CD4-positive, alpha-beta T cell treated with Interleukin-6 for 4 hours (primary cell): ENCODE measurements at places on chromosomes 16 and 17.
A peak's percentile ranks its signal among the peaks of the same experiment; 100 is the strongest.

GRCh38 chr17:290626-291025, 62.0 kb downstream of the RPH3AL start:
- DNase-seq = no peak

- no peak for DNase-seq
These were observed 2.0 kb upstream of the ABCC12 start for GRCh38 chr16:48157794-48158193.

DNA sequence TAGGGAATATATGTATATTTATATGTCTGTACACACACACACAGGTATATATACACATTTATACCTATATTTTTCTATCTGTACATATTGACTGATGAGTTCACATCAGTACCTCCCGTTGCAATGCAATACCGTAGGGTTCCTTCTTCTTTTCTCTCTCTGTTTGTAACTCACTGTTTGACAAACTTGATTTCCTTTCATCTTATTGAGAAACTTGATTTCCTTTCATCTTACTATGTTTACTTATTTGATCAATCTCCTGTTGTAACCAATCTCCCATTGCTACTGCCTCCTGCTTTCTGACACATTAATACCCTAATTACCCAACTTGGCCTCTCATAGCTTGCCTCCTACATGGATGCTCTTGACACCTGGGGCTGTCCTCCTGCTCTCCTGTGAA, 49.8 kb downstream of the NFAT5 start:
- no peak for DNase-seq

DNA sequence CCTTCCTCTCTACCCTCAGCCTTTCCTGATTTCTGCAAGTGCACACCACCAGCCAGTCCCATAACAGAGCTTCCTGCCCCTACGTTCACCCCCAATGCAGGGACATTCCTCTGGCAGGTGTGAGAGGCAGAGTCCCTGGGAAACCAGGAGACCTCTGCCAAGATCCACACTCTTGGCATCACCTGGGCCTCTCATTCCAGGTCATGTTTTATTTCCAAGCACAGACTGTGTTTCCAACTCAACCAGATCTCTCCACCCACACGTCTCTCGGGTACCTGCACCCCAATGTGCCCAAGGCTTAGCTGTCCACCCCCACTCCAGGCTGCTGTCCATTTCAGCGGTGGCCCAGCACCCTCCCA, 21.0 kb upstream of the PHB1 start:
- no peak for DNase-seq

DNA sequence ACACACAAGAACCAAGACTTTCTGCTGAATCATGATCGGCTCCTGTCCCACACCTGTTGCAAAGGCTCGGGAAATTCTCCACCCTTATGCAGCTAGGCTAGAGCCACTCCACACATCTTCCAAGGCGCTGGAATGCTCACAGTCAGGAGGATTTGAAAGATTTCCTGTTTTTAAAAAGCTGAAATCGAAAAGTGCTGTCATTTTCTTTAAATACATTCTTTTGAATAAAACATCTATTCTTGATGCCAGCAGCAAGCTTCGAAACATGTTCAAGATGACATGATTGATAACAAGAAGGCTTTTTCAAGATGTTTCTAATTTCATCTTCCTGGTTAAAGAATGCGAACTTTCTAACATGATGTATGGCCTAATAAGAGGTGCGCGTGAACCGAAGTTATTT, 219.7 kb upstream of the CDH5 start:
- no peak for DNase-seq

GRCh38 chr17:81378941-81379511, 16.2 kb upstream of the BAHCC1 start:
- no peak for DNase-seq

GRCh38 chr16:19486750-19487325, 35.1 kb downstream of the GDE1 start:
- DNase-seq = no peak

DNA sequence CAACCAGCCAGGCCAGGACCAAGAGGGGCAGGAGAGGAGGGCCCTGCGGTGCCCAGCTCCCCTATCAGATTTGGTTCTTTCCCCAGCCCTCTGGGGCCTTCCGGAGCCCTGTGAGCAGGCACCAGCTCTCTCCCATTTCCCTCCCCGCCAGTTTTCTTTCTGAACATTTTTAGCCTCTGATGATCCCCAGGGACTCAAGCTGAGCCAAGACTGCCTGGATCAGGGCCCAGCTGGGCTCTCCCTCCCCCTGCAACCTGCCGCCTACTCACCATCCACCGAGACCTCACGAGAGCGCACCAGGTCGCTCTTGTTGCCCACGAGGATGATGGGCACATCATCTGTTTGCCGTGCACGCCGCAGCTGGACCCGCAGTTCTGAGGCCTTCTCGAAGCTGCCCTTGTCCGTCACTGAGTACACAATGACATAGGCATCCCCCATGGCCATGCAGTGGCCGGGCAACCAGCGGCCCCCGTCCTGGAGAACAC, 2.0 kb downstream of the RRAD start:
- no peak for DNase-seq

DNA sequence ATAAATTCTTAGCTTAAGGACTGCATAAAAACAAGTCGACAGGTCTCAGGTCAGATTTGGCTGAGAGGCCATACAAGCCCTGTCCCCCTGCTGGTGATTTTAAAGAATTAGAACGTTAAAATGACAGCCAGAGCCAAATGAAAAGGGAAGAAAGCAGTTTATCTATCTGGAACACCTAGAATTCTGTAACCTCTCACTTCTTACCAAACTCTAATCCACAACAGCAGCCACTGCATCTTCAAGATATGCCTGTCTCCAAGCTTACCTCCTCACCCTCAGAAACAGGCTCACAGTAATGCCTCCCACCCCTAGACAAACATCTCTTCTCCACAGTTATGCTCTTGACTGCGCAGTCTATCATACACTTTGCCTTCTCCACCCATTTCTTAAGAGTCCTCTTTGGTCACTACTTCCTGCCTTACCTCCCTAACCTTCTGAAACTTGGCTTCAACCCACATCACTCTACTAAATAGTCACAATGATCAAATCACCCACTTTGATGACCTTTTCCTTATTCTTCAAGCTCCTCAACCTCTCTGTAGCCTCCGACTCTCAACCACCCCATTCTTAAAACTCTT, 14.2 kb downstream of the ANKFY1 start:
- DNase-seq = no peak

DNA sequence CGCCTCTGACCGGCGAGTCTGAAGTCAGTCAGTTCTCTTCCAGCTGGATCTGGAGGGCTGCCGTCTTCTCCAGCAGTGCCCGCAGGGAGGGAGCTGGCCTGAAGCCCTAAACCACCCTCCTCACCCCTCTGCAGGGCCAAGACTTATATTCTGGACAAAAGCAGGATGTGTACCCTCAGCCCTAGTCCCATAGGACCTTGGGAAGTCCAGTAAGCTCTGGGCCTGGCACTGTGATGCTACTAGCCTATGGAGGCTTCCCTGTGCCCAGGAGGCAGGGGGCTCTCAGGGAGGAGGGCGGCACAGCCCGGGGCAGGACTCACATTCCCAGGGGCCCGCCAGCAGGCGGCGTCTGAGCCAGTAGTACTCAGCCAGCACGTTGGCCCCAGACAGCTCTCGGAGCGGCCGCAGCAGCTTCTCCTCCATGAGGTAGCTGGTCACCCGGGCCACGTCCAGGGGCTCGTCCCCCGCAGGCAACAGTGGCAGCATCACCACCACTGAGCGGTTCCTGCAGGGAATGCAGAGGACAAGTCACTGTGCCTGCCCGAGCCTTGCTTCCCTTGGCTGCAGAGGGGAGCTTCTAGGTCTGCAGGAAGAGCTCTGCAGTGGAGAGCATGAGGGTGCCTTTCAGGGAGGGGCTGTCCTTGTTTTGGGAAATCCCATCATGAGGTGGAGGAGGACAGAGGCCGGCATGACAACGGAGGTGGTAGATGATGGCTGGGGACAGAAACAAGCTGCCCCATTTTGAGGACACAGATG, 41.7 kb downstream of the RMI2 start:
- DNase-seq = peak; percentile 9

DNA sequence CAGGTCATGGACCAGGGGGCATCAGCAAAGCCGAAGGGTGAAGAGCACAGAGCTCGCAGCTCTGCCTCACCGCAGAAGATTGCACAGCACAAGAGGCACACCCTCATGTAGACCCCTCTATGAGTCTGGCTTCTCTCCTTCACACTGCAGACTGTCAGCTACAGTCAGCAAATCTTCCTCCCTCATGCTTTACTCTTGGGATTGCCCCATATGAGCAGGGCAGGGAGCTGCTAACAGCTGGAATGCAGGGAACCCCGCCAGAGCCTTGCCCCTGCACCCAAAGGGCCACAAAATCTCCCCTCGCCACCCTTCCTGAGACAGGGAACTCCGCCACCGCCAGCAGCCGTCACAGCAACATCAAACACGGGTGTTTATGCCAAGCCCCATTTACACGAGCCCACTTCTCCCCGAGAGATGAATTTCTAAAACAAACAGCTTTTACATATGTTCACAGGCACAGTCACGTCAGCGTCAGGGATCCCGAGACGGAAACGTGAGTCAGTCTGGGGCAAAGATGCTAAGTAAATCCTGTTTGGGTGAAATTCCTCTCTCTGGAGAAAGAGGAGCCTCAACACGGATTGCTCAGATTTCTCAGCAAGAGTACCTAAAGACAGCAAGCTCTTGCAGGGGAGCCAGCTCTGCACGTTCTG, 121.9 kb downstream of the CDYL2 start:
- no peak for DNase-seq

GRCh38 chr16:84003038-84003437, 35.0 kb downstream of the NECAB2 start:
- no peak for DNase-seq

GRCh38 chr17:58520843-58521430, 6.5 kb upstream of the MTMR4 start:
- no peak for DNase-seq
